ENCODE measurements at places on chromosomes 6 and 20. TPM values are rescaled to one million over a fixed set of nuclear protein-coding genes. Genes with fewer than 3 reads are reported as not detected.

Gene TFAP2B
- total RNA-seq = not detected

Gene PPP1R14C
- not detected for total RNA-seq

Gene BEND6
- total RNA-seq = 1.1 TPM

Gene PNPLA1
- total RNA-seq = not detected

Gene ADTRP
- total RNA-seq = 7.7 TPM

Gene PRPH2
- not detected for total RNA-seq

Gene CAP2
- total RNA-seq = 4.5 TPM

Gene NKAPL
- 0.43 TPM for total RNA-seq

Gene SIRPB1
- 0.14 TPM for total RNA-seq

Gene PREP
- total RNA-seq = 29.4 TPM

Gene FNDC11
- total RNA-seq = 0.40 TPM

Gene STK35
- total RNA-seq = 18.8 TPM
